ENCODE measurements at places on chromosomes 7 and 10. TPM values are rescaled to one million over a fixed set of nuclear protein-coding genes. Genes with fewer than 3 reads are reported as not detected.

Gene MAT1A
- not detected for total RNA-seq

Gene CALHM2
- 5.5 TPM for total RNA-seq

Gene GPR141
- not detected for total RNA-seq

Gene IRF5
- total RNA-seq: 13.7 TPM

Gene MCMBP
- 77.1 TPM for total RNA-seq

Gene DOCK1
- 26.3 TPM for total RNA-seq

All from A549 treated with CORT108297 at 1 μM for 4 hours (cell line).